Endothelial cell of umbilical vein (primary cell): ENCODE measurements at places on chromosomes 3 and 15. TPM values are rescaled to one million over a fixed set of nuclear protein-coding genes. Genes with fewer than 3 reads are reported as not detected.
A peak's percentile ranks its signal among the peaks of the same experiment; 100 is the strongest.

DNA sequence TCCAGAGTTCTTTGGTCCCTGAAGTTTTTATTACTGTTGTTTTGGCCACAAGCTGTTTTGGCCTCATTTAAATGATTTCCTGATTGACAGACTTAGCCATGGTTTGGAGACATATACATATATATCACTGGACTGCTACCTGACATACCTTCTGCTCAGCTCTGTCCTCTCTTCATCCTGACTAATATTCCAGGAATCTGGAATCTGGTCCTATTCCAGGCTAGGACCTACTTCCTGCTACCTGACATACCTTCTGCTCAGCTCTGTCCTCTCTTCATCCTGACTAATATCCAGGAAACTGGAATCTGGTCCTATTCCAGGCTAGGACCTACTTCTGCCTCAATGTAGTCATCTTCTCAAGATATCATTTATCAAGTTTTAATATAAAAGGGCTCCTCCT lies 724.4 kb upstream of the ROBO1 start:
- H3K4me1 ChIP-seq = no peaks in the 10 kb centered on the region
- DNase-seq = no peak
- H3K27ac ChIP-seq = no peak overlapping the region
- H3K27me3 ChIP-seq = no peaks in the 10 kb centered on the region
- H3K36me3 ChIP-seq = no peaks in the 10 kb centered on the region

DNA sequence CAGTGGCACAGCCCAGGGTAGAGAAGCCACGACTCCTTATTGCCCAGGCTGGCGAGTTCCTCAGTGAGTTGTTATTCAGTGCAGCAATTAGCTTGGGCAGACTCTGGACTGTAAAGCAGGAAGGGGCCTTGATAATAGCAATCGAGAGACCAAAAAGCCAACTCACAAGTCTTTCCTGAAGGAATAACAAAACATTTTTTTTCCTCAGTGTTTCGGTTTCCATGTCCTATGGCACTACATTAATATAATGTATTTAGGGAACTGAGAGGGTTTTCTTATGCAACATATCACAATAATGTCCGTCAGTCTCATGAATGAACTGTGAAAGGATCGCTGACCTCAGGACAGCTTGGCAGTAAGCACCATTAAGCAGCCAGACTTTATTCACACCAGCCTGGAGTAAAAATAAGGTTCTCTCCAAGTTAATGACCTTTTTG lies 248.9 kb upstream of the TBL1XR1 start:
- H3K4me1 ChIP-seq = peaks cover 10% of the 10 kb centered on the region
- no peak overlapping the region for H3K4me3 ChIP-seq
- no peak overlapping the region for H3K27ac ChIP-seq
- DNase-seq = peak; percentile 68
- no peaks in the 10 kb centered on the region for H3K36me3 ChIP-seq

- peaks cover 20% of the 10 kb centered on the region for H3K4me1 ChIP-seq
- H3K36me3 ChIP-seq = no peaks in the 10 kb centered on the region
- peak overlapping the region; percentile 62 for H3K27ac ChIP-seq
- H3K4me3 ChIP-seq = peak overlapping the region; percentile 64
- peak; percentile 52 for DNase-seq
Observed at GRCh38 chr15:98648654-98649471, 524 bp downstream of the IGF1R start.

- H3K36me3 ChIP-seq = no peaks in the 10 kb centered on the region
- no peak overlapping the region for H3K27ac ChIP-seq
- H3K4me1 ChIP-seq = no peaks in the 10 kb centered on the region
- no peaks in the 10 kb centered on the region for H3K27me3 ChIP-seq
- H3K4me3 ChIP-seq = no peak overlapping the region
Observed at GRCh38 chr3:143628971-143629370, 219.3 kb downstream of the SLC9A9 start.

Gene MOBP
- 1.6 and 2.3 TPM in 2 replicates for polyA plus RNA-seq

- peaks cover 7% of the 10 kb centered on the region for H3K4me1 ChIP-seq
- no peak overlapping the region for H3K4me3 ChIP-seq
- H3K27ac ChIP-seq = no peak overlapping the region
Observed at GRCh38 chr15:92634671-92635201, 20.8 kb downstream of the FAM174B start.

- DNase-seq = peak; percentile 48
- H3K4me3 ChIP-seq = no peak overlapping the region
- no peaks in the 10 kb centered on the region for H3K27me3 ChIP-seq
Observed at GRCh38 chr3:28328188-28329151, 20.1 kb upstream of the ZCWPW2 start.

Gene ZNF80
- not detected in 2 replicates for polyA plus RNA-seq

DNA sequence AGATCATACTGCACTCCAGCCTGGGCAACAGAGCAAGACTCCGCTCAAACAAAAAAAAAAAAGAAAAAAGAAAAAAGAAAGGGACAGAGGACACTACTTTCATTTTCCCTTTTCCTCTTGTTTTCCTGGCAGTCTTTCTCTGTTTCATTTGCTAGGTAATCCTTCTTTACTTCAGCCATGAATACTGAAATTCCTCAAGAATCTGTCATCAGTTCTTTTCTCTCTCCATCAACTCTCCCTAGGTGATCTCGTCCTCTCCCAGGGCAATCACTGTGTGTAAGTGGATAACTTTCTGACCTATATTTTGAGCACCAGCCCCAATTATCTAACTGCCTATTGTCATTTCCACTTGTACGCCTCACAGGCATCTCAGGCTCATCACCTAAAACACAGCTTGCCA lies 51.5 kb downstream of the TTC23 start:
- DNase-seq = no peak
- H3K4me3 ChIP-seq = no peak overlapping the region
- H3K27ac ChIP-seq = no peak overlapping the region
- no peaks in the 10 kb centered on the region for H3K27me3 ChIP-seq
- no peaks in the 10 kb centered on the region for H3K4me1 ChIP-seq

GRCh38 chr3:129195731-129196256 lies 12.1 kb upstream of the CNBP start:
- H3K27me3 ChIP-seq = no peaks in the 10 kb centered on the region
- H3K4me3 ChIP-seq = no peak overlapping the region
- H3K36me3 ChIP-seq = no peaks in the 10 kb centered on the region
- H3K4me1 ChIP-seq = peaks cover 26% of the 10 kb centered on the region
- DNase-seq = peak; percentile 82

DNA sequence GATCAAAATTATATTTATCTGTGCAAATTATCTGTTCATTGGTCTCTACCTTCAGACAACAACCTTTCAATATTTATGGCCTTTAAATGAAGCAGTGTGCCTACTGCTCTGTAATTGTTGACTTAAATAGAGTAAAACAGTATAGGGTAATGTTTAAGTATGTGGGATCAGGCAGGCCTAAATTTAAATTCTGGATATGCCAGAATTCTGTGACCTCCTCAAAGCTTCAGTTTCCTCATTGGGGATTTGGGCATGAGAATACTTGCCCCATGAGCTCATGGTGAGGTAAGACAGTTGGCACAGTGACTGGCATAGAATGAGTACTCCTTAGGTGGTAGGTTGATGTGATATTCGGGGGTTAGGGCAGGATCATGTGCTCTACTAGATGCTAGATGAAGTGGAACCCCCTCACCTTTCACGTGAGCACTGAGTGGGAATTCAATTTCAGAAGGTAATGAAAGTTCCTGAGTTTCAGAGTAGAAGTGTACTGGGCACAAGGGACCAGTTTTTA lies 14.9 kb downstream of the ARL8B start:
- H3K36me3 ChIP-seq = peaks cover 2% of the 10 kb centered on the region
- H3K4me1 ChIP-seq = peaks cover 24% of the 10 kb centered on the region
- H3K4me3 ChIP-seq = no peak overlapping the region
- DNase-seq = peak; percentile 19
- no peaks in the 10 kb centered on the region for H3K27me3 ChIP-seq
- H3K27ac ChIP-seq = no peak overlapping the region

DNA sequence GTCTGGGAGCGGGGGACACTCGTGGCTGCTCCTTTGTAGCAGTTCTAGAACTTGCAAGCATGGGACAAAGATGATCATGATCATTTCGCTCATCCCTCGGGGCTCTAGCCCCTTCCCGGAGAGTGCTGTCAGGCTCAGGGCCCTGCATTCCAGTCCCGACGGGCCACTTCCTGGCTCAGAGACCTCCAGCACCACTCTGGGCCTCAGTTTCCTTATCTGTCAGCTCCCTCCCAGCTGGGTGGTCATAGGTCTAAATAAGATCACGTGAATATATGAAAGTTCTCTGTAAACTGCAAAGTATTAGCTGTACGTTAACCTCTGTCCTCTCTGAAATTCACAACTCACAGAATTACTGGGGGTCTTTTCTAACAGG lies 52.8 kb upstream of the SLC6A11 start:
- H3K27me3 ChIP-seq = no peaks in the 10 kb centered on the region
- no peaks in the 10 kb centered on the region for H3K36me3 ChIP-seq
- DNase-seq = no peak
- H3K27ac ChIP-seq = no peak overlapping the region
- H3K4me1 ChIP-seq = no peaks in the 10 kb centered on the region

GRCh38 chr3:47794544-47794943 lies 8.4 kb upstream of the DHX30 start:
- no peaks in the 10 kb centered on the region for H3K4me1 ChIP-seq
- no peak for DNase-seq
- H3K27ac ChIP-seq = no peak overlapping the region
- H3K27me3 ChIP-seq = no peaks in the 10 kb centered on the region
- no peak overlapping the region for H3K4me3 ChIP-seq

Gene AADAC
- 0.32 and 0.62 TPM in 2 replicates for polyA plus RNA-seq

GRCh38 chr3:77466562-77467115 lies 426.7 kb downstream of the ROBO2 start:
- no peaks in the 10 kb centered on the region for H3K4me1 ChIP-seq
- no peaks in the 10 kb centered on the region for H3K36me3 ChIP-seq
- H3K27ac ChIP-seq = no peak overlapping the region
- H3K27me3 ChIP-seq = no peaks in the 10 kb centered on the region

Gene MUC20
- 0.18 TPM in 1 of 2 replicates, not detected in the other for polyA plus RNA-seq

- H3K4me1 ChIP-seq = no peaks in the 10 kb centered on the region
- DNase-seq = no peak
- no peak overlapping the region for H3K27ac ChIP-seq
Observed at GRCh38 chr15:61157933-61158332, 71.2 kb downstream of the RORA start.

GRCh38 chr3:23996095-23996524 lies 51.0 kb downstream of the NR1D2 start:
- H3K27ac ChIP-seq = no peak overlapping the region
- DNase-seq = no peak
- peaks cover 4% of the 10 kb centered on the region for H3K27me3 ChIP-seq
- H3K36me3 ChIP-seq = no peaks in the 10 kb centered on the region

GRCh38 chr15:68418611-68419161 lies 13.3 kb downstream of the ITGA11 start:
- H3K4me3 ChIP-seq = no peak overlapping the region
- H3K27ac ChIP-seq = no peak overlapping the region
- H3K36me3 ChIP-seq = no peaks in the 10 kb centered on the region
- H3K4me1 ChIP-seq = no peaks in the 10 kb centered on the region

Gene TGM5
- polyA plus RNA-seq = not detected in 2 replicates

- peaks cover 2% of the 10 kb centered on the region for H3K36me3 ChIP-seq
- no peak for DNase-seq
- H3K4me3 ChIP-seq = no peak overlapping the region
- H3K4me1 ChIP-seq = peaks cover 19% of the 10 kb centered on the region
Observed at GRCh38 chr3:49992326-49992725, 52.4 kb downstream of the RBM6 start.

- H3K27ac ChIP-seq = no peak overlapping the region
- peaks cover 1% of the 10 kb centered on the region for H3K36me3 ChIP-seq
- H3K27me3 ChIP-seq = no peaks in the 10 kb centered on the region
Observed at GRCh38 chr3:99867594-99868310, 50.1 kb downstream of the CMSS1 start.

DNA sequence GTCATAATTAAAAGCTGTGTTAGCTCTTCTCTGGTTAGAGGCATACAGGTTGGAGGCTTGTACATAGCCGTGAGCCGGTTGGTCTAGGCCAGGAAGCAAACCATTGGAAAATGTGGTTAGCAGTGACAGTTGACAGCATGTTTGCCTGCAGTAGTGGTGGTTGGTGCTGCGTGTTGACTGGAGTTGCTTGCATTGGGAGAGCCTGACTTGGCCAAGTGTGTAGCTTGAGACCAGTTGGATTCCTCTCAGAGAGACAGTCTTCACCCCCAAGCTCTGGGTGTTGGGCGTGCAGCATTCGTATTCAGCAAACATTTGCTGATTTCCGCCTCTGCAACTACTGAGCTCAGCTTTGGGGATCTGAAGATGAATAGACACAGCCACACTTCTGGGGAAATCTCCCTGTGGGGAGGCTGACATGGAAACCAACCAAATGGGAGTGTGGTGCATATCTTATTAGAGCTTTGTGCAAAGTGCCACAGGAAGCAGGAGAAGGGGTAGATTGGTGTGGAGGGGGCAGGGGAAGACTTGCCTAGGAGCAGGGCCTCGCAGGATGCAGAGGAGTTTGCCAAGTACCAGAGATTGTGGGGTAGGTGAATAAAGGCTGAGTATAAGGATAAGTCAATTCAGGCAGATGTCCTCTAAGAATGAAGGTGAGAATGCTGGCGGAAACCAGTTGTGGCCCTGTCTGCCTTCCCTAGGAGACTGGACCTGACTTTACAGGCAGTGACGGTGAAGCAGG lies 83.5 kb downstream of the IGF1R start:
- H3K4me3 ChIP-seq = no peak overlapping the region
- no peaks in the 10 kb centered on the region for H3K36me3 ChIP-seq
- peaks cover 45% of the 10 kb centered on the region for H3K4me1 ChIP-seq
- no peak for DNase-seq
- H3K27me3 ChIP-seq = no peaks in the 10 kb centered on the region
- H3K27ac ChIP-seq = no peak overlapping the region

DNA sequence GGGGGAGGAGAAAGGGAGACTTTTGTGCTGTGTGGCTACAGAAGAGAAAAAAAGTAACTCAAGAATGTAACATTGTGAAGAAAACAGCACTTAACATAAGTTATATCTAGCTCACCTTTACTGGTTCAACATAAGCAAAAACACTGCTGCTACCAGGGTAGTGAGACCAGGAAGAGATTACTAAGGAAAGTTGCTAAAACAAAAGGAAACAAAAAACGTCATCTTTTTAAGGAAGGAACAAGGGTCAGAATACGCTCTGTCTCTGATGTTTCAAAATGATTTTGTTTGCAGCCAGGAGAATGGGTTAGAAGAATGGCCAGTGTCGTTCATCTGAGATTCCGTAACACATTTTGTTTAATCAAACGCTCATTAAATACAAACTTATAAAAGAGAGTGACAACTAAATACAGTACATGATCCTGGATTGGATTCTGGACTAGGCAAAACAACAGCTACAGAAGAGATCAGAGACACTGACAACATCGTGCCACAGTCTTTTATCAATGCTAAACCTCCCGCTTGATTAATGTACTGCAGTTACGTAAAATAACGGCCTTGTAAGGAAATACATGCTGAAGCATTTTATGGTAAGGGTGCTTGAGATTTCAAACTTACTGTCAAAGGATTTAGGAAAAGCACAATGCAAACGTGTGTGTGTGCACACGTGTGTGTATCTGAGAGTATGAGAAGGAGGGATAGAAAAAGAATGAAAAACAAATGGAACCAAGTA lies 67.7 kb downstream of the FOXP1 start:
- peak overlapping the region; percentile 72 for H3K27ac ChIP-seq
- H3K27me3 ChIP-seq = no peaks in the 10 kb centered on the region
- H3K4me3 ChIP-seq = no peak overlapping the region
- DNase-seq = peak; percentile 82
- H3K4me1 ChIP-seq = peaks cover 17% of the 10 kb centered on the region
